Spleen (tissue), 13 donors: ENCODE measurements at places on chromosomes 6 and 20. TPM values are rescaled to one million over a fixed set of nuclear protein-coding genes. Genes with fewer than 3 reads are reported as not detected.

C20orf204 gene
- 0.85 TPM for total RNA-seq

ZNF335 gene
- 31.5 TPM for total RNA-seq

DNA sequence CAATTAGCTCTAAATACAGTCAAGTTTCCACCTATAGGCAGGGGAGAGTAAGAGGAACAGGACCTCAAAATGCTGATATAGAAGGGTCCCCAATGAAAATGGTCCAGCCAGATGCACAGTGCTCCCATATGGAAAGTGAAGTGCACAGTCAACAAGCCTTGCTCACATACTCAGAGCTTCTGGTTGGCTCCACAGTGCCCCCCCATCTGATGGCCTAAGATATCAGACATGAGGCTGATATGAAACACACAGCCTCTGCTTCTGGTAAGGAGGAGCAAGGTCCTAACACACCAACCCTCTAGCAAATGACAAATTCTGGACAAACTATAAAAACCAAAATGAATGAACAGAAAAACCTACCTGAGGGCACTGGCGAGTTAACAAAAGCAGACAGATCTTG lies 111.4 kb upstream of the EMILIN3 start:
- H3K27ac ChIP-seq = no peak overlapping the region
- no peak for DNase-seq
- no peak overlapping the region for H3K4me3 ChIP-seq
- peaks cover 25% of the 10 kb centered on the region for H3K4me1 ChIP-seq
- H3K36me3 ChIP-seq = peaks cover 29% of the 10 kb centered on the region

GRCh38 chr20:49785852-49786175 lies 26.8 kb upstream of the SLC9A8 start:
- no peaks in the 10 kb centered on the region for H3K36me3 ChIP-seq
- H3K27ac ChIP-seq = no peak overlapping the region
- DNase-seq = no peak
- no peaks in the 10 kb centered on the region for H3K27me3 ChIP-seq
- peaks cover 9% of the 10 kb centered on the region for H3K4me1 ChIP-seq
- no peak overlapping the region for H3K4me3 ChIP-seq

DNA sequence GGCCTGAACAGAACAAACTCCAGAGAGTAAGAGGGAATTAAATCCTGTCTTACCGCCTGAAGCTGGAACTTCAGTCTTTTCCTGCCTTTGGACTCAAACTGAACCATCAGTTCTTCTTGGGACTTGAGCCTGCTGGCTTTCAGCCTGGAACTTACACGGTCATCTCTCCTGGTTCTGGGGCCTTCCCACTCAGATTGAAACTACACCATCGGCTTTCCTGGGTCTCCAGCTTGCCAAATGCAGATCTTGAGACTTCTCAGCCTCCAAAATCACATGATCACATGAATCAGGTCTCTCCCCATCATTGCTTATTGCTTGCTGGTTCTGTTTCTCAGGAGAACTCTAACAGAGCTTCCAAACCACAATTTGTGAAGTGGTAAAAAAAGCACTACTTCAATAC lies 276.3 kb downstream of the KIF16B start:
- no peak overlapping the region for H3K4me3 ChIP-seq
- no peaks in the 10 kb centered on the region for H3K27me3 ChIP-seq
- H3K4me1 ChIP-seq = no peaks in the 10 kb centered on the region
- no peaks in the 10 kb centered on the region for H3K36me3 ChIP-seq
- no peak for DNase-seq

- H3K27me3 ChIP-seq = no peaks in the 10 kb centered on the region
- no peak overlapping the region for H3K27ac ChIP-seq
- no peak for DNase-seq
Measured at GRCh38 chr20:14622796-14623195, 285.4 kb upstream of the FLRT3 start.

DNA sequence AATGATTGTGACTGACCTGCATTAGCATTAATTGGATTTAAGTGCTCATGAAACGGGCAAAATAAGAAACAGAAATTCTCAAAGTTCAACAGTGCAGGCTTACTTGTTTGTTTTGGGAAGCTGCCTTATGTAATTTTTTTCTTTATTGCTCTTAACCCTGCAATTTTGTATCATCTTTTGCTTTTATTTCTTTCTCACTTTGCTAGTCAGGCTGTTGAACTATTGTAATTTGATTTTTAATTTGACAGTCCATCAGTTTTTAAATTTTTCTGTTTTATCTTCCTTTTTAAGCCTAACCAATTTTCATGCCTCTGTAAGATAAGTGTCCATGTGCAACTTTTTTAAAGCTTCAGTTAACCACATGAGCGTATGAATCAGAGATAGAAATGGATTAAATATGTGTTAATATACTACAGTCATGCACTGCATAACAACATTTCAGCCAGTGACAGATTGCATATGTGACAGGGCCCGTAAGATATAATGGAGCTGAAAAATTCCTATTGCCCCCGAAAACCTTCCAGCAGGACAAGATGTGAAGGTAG lies 44.6 kb downstream of the PEX7 start:
- no peaks in the 10 kb centered on the region for H3K4me1 ChIP-seq
- H3K4me3 ChIP-seq = no peak overlapping the region
- H3K36me3 ChIP-seq = peaks cover 5% of the 10 kb centered on the region
